ENCODE measurements at places on chromosomes 11 and 22. TPM values are rescaled to one million over a fixed set of nuclear protein-coding genes. Genes with fewer than 3 reads are reported as not detected.
A peak's percentile ranks its signal among the peaks of the same experiment; 100 is the strongest.

DNA sequence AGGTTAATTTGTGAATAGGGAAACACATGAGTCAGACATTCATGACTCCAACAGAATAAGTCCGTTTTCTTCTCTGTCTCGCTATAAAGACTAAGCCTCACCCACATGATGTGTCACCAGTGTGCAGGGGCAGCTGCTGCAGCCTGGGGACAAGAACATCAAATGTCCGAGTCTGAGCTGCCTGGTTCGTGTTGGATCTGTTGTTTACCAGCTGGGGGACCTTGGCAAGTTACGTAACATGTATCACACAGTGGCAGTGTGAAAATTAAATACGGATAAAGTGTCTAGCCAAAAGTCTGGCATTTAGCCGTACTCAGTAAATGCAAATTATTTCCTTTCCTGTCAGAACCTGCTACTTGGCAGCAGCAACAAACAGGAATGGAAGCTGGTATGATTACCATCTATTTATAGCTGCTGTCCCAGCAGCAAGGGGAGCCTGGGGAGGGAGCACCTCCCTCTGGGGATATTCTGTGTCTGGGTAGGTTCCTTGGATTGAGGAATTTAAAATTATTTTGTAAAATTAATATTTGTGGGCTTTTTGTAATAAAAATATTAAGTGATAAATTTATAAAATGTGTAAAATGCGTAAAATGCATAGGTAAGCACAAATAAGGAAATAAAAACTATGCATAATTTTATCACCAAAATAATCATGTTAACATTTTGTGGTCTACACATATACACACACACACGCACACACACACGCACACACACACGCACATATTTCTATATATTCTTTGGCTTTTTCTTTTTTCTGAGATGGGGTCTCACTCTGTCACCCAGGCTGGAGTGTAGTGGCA lies 1.3 kb upstream of the CLDN25 start:
- DNase-seq, result no peak

- DNase-seq, result no peak
Measured at GRCh38 chr11:35531246-35531645, 5.8 kb upstream of the PAMR1 start.

LUZP2 gene
- total RNA-seq, result not detected

STX5 gene
- 16.1 TPM for total RNA-seq

- peak; percentile 91 for DNase-seq
Measured at GRCh38 chr22:23767673-23768548, at the start of gene CHCHD10. CHCHD10 (minus strand) TSS chr22:23767972; CDS start chr22:23767874, 98 bp downstream.

All from SK-MEL-5 (cell line).